ENCODE measurements at places on chromosomes 12 and 14.

DNA sequence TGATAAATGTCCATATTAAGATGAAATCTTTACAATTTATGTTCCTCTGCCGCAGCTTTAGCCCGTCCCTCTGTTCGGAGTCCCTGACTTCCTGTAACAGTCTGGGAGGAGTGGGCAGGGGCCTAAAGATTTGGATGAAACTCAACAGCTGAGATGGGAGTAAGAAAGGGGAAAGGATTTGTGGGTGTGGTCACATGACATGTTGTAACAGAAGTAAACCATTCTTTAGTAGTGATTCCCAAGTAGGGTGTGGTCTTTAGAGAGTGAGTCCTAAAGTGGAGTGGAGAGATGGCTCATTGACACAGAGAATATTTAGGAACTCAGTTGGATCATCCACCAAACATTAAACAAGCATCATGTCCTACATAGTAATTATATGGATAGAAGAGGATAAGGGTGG, 12.9 kb downstream of the TMEM117 start:
- no peak for DNase-seq

DNA sequence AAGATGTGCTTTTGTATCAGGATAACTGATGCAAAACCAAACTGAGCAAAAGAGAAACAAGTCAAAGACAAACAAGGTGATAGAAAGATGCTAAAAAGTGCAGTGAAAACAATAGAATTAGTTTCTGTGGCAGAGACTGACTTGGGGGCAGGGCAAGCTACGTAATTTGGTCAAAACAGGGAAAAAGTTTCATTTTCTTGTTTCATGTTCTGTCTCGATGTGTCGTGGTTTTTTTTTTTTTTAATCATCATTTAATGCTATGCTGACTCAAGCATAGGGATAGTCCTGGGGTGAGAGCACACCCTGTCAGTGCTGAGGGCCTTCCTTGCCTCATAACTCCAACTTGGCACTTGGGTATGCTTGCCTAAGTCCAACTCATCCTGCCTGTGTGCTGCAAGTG, 144.1 kb upstream of the PTPRQ start:
- DNase-seq, result no peak

DNA sequence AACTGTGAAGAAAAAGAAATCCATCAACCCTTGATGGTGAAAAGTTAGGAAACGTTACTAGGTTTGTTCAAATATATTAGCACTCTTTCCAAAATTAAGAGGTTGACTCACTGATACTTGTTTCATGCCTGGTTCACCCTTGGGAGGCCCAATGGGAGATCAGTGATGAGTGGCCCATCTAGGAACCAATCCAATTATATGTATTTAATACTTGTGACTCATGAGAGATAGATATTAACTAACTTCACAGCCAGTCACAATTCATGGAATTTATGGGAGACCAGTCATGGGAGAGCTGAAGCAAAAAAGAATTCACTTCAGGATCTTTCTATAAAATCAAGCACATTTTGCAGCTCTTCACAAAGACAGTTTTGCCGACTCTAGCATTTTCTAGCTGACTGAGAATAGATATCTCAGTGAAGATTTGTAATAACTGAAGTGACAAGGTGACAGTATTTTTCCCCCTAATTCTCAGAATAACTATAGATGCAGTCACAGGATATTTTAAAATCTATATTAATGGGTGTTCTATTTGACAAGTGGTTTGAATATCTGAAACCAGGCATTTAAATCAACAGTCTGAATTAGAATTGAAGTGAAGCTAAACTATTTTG, 230.2 kb downstream of the EPS8 start:
- no peak for DNase-seq

DNA sequence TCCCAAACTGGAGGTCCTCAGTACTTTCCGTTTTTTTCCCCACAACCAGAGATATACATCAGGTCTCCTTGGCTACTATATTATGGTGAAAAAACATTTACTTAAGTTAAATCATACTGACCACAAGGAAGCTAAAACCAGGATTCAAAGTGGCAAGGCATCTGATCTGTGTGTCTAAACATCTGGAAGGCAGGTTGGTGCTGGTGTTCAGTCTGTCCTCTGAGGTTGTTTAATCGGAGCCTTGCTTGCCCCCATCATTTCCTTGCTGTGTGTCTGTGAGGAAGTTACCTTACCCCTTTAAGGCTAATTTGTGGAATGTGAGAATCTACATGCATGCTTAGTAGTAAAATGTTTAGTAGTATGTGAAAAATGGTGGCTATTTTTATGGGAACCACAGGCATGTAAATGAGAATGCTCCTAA, 75.6 kb downstream of the GALNT4 start:
- DNase-seq, result no peak

DNA sequence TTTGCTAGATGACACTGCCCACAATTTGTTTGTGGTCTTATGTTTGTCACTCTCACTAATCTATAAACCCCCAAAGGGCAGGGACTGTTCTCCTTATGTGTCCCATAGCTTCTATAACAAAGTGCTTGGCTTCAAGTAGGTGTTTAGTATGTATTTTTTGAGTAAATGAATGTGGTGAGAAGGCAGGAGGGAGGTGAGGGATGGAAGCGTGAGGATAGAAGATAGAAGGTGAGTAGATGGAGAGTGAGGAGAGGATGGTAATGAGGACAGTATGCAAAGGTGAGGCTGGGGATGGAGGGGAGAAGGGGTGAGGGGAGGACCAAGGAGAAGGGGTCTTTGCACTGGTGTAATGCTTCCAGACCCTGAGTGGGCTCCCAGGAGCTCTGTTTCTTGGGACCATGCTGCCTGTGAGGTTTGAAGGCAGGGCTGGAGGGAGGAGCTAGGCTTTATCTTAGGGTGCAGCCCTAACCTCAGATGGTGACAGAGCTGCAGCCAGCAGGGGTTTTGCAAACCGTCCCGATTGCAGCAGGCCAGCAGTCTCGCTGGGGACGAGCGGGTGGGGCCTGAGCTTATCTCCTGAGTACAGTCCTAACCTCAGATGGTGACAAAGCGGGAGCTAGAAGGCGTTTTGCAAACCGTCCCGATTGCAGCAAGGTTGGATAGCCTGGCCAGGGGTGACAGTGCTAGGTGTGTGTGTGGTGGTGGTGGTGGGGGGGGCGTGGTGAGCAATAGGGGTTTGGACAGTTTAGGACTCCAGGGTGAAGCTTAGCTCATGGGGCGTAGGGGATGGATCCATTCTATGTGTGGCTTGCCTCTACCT, 6.5 kb downstream of the CEBPE start:
- DNase-seq, result peak; percentile 61

DNA sequence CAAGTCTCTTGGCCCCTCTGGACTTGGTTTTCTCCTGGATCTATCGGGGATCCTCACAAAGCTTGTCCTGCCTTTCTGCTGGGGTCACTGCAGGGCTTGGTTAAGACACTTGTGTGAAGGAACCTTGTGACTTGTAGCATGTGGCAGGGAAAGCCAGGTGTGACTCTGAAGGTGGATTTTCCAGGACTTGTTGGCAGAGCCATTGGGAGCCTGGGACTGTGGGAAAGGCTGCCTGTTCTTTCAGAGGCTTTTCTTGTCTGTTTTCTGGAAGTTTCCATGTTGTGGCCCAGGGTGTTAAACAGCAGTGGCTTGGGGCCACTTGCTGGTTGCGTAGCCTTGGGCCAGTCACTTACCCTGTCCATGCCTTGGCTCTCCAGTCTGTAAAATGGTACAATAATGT, 12.6 kb downstream of the KMT5A start:
- DNase-seq, result no peak

DNA sequence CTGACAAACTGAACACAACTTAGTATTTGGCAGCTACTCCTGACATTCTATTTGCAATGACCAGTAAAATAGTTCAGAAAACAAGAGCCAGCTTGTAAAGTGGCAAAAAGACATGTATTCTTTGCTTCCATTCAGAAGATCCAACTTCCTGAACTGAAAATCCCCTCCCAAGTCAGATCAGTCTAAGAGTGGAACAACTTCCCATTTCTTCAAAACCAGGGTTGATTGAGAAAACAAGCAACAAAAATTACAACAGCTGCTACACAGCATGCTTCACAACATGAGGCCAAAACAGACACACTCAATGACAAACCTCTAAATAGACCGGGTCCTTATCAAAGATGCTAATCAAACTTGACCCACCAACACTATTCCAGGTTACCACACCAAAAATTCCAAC, 40.3 kb downstream of the CIT start:
- DNase-seq, result peak; percentile 62

DNA sequence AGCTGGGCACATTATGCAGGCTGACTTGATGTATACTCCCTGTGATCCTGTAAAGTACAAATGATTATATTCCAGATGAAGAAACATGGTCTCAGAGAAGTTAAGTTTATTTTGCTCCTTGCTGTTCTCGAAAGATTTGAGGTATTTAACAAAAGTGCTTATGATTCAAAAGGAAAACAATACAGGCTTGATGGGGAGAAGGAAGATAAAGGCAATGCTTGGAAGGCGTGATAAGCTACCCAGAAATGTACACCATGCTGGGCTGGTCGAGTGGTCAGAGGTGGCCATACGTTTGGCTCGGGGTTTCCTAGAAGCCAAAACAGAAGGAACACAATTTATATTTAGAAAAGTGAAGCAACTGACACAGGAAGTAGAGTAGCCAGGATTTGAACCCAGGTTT, 201.0 kb downstream of the KTN1 start:
- no peak for DNase-seq

- no peak for DNase-seq
These were observed 1.1 kb downstream of the C1R start for GRCh38 chr12:7091171-7091570.

DNA sequence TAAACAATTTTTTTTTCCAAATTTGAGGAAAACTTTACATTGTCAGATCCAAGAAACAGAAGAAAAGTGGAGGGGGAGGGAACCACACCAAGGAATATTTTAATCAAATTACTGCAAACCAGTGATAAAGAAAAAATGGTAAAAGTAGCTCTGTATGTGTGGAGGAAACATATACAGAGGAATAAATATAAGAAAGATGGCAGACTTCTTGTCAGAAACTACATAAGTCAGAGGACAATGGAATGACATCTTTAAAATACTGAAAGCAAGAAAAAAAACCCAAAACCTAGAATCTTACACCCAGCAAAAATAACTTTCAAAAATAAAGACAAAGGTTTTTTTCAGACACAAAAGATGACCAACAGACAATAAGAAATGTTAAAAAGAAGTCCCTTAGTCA, 10.2 kb upstream of the LLPH start:
- DNase-seq, result peak; percentile 41

GRCh38 chr12:68310370-68310769, 21.8 kb downstream of the MDM1 start:
- DNase-seq, result no peak
